GM19239 (cell line): ENCODE measurements at places on chromosomes 16 and 17.
A peak's percentile ranks its signal among the peaks of the same experiment; 100 is the strongest.

DNA sequence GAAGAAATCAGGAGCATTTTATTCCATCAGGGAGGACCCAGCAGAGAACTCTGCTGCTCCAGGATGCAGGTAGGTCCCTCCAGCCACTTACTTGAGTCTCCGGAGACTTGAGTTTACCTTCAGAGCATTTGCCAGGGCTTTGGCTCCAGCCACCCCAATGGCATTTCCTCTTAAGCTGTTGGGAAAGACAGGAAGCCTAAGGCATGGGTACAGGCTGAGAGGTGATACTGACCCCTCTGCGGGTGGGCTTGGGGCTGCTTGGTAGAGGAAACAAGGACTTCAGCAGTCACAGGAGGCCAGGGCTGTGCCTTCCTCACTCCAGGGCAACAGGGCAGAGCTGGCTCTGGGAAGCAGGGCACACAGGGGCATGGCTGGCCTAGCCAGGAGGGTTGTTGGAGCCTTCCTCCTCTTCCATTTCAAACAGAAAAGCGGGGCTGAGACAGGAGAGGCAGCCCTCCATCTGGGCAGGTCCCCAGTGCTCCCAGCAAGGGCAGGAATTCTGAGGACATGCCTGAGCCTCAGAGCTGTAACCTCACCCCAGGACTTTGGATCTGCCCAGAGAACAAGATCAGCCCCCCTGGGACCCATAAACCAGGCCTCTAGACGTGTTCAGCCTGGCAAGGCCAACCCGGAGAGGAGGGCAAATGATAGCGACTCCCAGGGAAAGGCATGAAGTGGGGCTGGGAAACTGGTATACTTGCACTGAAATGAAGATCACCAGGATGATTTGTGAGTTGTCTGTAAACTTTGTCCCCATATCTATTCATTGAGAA is 34.4 kb downstream of the NLRC3 start:
- no peak for DNase-seq

GRCh38 chr17:68514831-68515635 is 2.8 kb downstream of the PRKAR1A start:
- DNase-seq: no peak

DNA sequence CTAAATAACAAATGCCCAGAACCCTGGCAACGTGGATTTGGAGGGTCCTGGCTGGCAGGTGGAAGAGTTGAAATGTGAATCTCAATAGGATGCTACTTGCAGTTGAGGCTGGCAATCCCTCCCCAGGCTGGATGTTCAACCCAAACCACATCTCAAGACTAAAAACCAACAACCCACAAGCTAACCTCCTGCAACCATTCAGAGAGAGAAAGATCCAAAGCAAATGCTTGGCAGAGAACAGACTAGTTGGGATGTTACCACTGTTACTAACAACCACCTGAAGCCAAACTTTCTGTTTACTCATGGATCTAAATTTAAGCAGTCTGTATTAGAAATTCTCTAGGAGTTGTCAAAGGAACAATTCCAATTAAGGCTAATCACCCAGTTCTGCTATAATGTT is 27.9 kb downstream of the SMG6 start:
- DNase-seq: no peak

- peak; percentile 53 for DNase-seq
Observed at GRCh38 chr16:85330694-85331188, 218.5 kb upstream of the CIBAR2 start.

DNA sequence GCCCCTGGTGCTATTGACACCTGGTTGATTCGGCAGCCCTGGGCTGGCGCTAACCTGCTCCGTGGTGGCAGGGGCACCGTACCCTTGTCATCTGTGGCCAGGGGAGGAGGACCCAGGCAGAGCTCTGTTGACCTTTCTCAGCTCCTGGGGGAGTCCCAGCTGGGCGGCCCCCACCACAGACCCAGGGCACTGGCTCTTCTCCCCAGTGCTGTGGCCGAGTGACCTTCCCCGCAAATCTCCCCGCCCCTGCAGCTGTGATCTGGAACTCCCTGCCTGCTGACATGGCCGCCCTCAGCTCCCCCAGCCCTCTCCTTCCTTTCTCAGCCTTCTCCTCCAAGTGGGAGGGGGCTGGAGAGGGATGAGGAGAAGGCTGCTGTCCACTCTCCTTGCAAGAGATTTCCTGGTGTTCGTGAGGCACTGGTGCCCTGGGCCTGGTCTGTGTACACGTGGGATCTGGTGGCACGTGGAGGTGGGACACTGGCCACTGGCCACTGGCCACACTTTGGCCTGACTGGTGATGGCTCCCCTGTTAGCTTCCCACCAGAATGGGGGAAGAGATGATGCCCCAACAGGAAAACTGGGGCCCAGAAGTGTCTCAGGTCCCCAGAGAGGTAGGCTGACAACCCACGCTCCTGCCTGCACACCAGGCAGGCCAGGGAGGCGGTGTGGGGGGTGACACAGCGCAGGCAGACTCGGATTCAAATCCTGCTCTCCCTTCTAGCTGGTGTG is 8.2 kb downstream of the FMNL1 start:
- DNase-seq: no peak

DNA sequence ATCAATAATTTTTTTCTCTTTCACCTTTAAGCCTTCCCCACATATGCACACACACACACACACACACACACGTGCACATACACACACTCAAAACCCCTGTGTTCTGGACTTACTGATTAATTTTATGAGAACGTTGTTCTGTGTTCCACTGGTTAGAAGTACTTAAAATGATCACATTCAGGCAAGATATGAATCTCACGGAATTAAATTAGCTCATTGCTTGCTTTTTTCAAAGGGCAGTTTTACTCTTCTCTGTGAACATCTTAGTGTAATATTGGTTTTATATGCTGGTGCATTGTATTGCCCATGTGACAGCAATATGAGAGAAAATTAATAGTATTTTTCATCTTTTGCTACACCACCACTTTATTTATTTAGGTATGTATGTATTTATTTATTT is 377.3 kb upstream of the RBFOX1 start:
- no peak for DNase-seq

DNA sequence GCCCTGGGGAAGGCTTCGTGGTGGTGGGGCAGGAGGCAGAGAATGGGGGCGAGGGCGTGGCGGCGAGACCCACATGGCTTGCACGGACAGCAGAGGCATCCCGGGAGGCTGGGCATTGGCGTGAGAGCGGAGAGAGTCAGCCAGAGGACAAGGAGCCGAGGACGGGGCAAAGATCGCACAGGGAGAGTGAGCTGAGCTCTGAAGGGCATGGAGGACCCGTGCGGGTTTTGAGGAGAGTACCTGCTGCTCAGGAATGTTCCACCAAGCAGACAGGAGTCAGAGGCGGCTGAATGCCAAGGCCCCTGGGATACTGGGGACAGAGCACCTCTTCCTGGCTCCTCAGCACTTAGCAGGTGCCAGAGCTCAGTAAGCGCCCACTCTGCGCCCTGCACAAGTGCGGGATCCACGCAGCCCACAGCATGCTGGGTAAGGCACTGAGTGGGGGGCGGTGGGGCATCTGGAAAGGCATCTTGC is 47.8 kb downstream of the ARHGAP27 start:
- no peak for DNase-seq

GRCh38 chr17:34370376-34370996 is 7.5 kb upstream of the CCL1 start:
- DNase-seq: no peak

GRCh38 chr17:32277284-32277683 is 11.7 kb downstream of the RHBDL3 start:
- DNase-seq: no peak

GRCh38 chr17:82457073-82457928 is 1.2 kb upstream of the NARF start:
- DNase-seq: no peak

GRCh38 chr16:67174706-67175231 is 4.4 kb downstream of the NOL3 start:
- DNase-seq: no peak

GRCh38 chr16:17951378-17951777 is 385.2 kb downstream of the NPIPA8 start:
- DNase-seq: no peak

- DNase-seq: no peak
Observed at GRCh38 chr17:54521137-54521536, 379.5 kb upstream of the TOM1L1 start.

- no peak for DNase-seq
Observed at GRCh38 chr16:27298132-27298531, 15.6 kb upstream of the IL4R start.

GRCh38 chr17:21166595-21167210 is 39.9 kb downstream of the DHRS7B start:
- no peak for DNase-seq

DNA sequence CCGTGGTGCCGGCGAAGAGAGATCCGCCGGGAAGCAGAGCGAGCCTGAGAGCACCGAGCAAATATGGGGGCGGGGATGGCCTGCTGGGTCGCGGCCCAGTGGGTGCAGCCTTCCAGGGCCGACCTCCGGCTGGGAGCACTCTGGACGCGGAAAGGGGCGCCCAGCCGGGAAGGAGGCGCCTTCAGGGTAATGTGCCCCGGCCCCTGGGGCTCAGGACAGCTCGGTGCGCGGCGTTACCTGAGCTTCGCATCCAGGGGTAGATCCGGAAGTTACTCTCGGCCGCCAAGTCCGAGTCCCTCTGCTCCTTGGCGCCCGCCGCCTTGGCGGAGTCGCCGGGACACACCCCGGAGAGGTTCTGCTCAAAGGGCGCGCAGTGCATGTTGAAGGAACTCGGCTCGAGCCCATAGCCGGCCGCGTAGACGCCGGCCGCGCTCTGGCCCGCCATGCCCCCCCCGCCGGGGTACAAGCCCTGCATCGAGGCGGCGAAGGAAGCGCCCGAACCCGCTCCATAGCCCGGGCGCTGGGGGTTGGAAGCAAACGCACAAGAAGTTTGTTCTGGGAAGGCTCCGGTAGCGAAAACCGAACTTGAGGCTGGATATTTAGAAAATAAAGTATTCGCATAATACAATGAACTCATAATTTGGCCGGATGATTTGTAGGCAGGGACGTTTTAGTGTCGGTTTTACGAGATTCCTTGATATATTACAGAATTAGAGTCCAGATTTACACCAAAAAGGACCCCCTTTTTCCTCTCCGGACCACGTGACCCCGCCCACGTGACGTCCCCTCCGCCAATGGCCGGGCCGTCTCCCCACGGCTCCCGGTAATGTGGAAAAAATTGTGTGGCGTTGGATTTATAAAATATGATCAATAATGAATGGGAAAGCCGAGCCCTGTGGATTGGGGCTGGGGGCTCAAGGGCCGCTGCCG is at the start of gene HOXB7:
TSS of gene HOXB7 (minus strand) at position 736 of the 930 bp plus-strand sequence. CDS start at position 637, 99 bp downstream.
- DNase-seq: peak; percentile 80

DNA sequence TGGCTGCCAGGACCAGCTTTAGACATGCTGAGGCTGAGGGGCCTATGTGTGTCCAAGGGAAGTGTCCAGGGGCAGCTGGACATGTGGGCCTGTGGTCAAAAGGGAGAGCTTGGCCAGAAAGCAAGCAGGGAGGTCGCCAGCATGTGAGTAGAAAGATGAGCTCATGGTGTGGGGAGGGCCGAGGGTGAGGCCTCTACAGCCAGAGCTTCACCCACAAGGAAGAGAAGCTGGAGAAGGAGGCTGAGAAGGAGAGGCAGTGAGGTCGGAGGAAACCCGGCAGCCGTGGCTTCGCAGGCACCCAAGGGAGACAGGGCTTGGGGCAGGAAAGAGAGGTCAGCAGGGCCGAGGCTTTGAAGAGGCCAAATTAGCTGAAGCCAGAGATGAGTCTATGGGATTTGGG is 4.0 kb upstream of the HSD11B2 start:
- DNase-seq: no peak

GRCh38 chr16:15618392-15618791 is 24.6 kb downstream of the MARF1 start:
- DNase-seq: no peak

DNA sequence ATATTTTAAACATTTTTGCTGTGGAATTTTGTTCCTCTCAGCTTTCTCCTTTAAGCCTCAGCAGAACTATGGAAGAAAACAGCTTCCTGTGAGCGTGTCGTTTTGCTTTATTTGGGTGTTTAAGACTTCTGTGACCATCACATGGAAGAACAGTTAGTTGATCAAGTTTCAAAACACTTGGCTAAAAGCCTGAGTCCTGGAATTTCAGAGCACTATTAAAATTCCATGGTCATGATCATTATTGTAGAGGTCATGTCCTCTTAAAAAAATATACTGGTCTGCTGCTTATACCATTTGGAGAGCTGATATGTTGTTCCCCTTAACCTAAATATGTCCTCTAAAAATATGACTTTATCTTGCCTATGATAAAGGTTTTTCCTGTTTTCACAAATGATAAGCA is 12.6 kb upstream of the CDR2 start:
- no peak for DNase-seq
